Amygdala (tissue), 56 donors: ENCODE measurements at places on chromosomes 11 and 22.

- no peak for DNase-seq
These were observed 826.5 kb downstream of the KCNA4 start for GRCh38 chr11:29190313-29190712.

- no peak for DNase-seq
These were observed 29.4 kb downstream of the IGHMBP2 start for GRCh38 chr11:68932933-68933577.

- no peak for DNase-seq
These were observed 19.5 kb downstream of the YPEL4 start for GRCh38 chr11:57630171-57630570.

DNA sequence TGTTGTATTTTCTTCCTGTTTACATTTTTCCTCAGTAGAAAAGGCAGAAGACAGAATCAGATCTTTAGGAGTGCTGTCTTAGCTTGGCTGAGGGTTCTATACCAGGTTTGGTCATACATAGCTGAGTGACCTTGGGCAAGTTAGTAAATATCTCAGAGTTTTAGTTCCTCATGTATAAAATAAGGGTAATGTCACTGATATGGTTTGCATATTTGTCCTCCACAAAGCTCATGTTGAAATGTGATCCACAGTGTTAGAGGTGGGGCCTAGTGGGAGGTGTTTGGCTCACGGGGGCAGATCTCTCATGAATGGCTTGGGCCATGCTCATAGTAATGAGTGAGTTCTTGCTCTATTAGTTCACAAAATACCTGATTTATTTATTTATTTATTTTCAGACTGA, 7.5 kb upstream of the HTR3A start:
- no peak for DNase-seq

- no peak for DNase-seq
These were observed 38.9 kb downstream of the CTTN start for GRCh38 chr11:70437111-70437784.

DNA sequence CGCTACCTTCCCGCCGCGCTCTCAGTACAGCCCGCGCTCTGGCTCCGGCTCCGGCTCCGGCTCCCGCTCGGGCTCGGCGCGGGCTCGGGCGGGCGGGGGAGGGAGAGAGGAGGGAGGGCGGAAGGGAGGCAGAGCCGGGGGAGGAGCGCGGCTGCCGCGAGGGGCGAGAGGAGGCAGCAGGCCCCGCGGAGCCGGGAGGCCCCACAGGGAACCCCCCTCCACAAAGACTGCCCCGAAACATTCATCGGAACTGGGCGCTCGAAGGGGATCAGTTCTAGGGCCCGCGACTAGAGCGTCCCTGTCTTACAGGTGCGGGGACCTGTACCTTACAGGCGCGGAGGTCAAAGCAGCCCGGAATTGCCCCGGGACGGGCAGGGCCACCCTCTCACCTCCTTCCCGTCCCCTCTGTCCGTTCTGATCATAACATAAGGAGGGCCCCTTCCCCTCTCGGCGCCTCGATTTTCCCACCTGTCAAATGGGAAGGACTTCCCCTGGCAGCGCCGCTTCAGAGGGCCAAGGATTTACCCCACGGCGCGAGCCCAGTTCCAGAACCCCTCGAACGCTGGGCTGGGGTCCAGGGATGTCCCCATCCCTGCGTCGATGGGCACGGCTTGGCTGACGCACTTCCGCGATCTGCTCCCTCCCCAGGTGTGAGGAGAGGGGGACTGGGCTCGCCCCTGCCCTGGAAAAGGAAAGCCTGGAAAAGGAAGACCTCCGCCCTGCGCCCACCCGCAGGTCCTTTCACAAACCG, at the start of gene SHISA8:
Gene SHISA8, minus strand, starts transcription at position 40 of the 751 bp plus-strand sequence. CDS start 407 bp downstream, outside the sequence.
- no peak for DNase-seq

DNA sequence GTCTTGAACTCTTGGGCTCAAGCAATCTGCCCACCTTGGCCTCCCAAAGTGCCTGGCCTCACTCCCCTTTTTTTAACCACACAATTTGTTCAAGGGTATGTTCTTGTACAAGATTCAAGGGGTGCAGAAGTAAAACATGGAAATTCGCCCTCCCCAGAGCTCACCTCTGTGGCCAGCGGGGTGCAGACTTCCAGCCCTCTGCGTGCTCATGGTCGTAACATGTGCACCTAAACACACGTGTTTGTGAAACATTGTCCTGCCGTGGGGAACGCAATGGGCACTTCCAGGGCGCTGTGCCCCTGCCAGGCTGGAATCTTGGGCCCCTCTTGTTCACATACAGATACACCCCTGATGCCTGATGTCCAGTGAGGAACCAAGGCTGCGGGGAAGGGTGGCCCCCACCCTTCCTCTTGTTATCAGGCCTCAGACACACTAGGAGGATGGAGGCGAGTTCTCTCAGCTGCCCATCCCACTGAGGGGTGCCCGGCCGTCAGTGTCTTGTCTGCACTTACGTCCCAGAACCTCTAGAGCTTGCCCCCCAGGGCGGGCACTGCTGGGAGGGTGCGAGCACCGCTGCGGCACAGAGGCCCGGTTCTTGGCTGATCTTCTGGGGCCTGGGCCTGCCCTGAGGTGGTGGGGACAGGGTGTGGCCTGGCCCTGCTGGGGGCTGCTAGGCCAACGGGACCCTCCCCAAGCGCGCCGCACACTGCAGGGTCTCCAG, 4.1 kb upstream of the EPS8L2 start:
- no peak for DNase-seq

DNA sequence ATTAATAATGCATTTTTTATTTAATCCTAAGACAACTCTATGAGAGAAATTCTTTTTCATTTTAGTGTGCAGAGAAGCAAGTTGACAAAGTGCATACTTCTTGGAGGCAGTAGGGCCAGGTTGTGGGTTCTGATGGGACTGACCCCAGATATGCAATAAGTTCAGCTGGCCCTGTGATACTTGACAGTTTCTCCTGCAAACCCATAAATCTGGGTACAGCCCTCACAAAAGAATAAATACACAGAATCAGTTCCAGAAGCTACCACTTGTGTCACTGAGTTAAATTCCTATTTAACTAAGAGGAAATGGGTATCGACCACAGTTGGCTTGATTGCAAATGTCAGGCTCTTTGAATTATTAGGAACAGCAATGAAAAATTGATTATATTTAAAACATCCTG, 598.5 kb upstream of the API5 start:
- no peak for DNase-seq

GRCh38 chr11:61068581-61068980, 33.7 kb upstream of the CD5 start:
- DNase-seq, result no peak

DNA sequence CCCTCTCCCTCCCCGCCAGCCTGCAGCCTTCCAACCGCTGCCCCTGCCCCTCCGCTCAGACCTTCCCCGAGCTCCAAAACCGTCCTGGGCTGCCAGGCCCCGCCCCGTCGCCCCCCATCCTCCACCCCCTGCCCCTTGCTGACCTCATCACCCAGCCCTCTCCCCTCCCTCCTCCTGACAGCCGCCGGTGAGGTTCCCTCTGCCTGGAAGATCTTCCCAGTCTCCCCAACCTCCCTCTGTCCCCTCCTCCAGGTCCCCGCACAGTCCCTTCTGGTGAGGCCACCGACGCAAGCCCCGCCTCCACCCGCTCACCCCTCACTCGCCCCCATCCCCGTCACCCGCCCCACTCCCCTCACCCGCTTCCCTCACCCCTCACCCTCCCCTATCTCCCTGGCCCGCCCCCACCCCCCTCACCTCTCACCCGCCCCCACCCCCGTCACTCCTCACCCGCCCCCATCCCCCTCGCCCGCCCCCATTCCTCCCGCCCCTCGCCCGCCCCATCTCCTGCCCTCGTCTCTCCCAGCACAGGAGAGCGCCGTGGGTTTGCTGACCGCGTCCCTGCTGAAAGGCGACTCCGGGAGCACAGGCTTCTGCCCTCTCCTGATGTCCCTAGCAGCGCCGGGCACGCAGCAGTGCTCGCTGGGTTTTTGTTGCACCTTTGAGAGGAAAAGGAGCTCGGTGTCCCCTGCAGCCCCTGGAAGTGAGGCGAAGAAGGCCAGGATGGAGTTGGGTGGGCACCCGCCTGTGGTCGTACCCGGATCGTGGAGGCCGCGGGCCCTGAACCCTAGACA, 16.4 kb upstream of the UPK3A start:
- DNase-seq, result no peak
